ENCODE measurements at places on chromosomes 12 and 14.

DNA sequence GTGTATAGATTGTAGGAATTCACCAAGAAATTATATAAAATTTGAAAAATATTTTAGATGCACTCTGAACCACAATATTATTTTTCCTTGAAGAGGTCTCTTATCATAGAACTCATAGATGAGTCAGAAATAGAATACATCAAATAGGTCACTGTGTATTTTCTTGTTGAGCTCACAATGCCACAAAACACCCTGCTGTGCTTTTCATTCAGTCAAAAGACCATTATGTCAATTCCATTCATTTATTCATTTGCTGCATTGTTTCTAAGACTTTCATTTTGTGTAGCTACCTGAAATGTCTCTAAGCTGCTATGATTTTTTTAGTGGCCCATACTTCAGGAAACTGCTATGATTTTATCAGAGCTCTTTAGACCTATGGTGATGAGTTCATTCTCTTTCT is 231.9 kb upstream of the AVPR1A start:
- DNase-seq, result no peak

GRCh38 chr14:53055003-53055402 is 98.1 kb downstream of the DDHD1 start:
- DNase-seq, result peak; percentile 72

DNA sequence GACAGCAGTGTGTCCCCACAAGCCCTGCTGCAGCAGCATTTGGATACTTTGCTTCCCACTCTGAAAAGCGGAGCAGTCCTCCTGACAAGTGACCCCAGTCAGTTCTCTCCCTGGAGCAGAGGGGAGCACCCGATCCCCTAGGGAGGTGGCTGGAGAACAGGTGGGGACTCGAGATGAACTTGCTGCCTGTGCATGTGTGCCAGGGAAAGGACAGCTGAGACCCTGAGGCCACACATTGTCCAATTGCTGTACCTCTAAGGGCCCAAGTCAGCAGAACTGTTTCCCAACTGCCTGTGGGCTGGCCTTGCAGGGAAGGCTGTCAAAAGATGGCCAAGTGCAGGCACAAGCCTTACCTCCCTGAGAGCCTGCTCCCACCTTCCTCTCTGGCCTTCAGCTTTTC is 55.1 kb downstream of the IFT43 start:
- no peak for DNase-seq

DNA sequence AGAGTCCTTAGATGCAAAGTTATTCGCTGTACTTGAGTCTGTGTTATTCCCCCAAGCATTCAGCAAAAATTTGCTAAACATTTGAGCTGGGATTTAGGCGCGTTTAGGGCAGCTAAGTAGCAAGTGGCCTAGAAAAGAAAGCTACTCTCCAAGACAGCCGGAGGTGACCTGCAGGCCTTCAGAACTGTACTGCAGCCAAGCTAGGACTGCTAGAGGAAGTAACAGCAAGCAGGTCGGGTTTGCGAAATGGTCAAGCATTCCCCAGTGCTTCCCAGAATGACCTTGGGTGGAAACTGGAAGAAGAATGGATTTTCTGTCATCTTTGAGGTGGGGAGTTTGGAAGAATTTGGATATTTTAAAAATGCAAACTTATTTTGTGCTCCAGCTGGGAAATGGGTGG is 287.5 kb downstream of the FOXN3 start:
- DNase-seq, result no peak

DNA sequence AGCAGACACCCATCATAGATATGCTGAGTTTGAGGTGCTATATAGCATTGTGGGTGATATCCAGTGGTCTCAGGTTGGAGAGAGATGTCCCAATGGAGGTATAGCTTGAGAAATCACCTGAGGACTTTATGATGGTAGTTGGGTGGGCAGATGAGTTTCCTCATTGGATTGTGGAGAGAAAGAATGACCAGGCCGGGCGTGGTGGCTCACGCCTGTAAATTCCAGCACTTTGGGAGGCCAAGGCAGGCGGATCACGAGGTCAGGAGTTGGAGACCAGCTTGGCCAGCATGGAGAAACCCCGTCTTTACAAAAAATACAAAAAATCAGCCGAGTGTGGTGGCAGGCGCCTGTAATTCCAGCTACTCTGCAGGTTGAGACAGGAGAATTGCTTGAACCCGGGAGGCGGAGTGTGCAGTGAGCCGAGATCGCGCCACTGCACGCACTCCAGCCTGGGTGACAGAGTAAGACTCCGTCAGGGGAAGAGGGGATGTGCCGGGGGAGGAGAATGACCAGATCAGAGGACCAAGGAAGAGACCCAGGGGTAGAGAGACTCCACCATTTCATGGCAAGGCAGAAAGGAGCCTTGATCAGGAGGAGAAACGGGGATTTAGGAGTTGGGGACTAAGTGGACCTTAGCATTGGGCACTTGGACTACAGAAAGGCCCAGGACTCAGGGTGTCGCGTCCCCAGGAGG is 757 bp upstream of the PCK2 start:
- no peak for DNase-seq

DNA sequence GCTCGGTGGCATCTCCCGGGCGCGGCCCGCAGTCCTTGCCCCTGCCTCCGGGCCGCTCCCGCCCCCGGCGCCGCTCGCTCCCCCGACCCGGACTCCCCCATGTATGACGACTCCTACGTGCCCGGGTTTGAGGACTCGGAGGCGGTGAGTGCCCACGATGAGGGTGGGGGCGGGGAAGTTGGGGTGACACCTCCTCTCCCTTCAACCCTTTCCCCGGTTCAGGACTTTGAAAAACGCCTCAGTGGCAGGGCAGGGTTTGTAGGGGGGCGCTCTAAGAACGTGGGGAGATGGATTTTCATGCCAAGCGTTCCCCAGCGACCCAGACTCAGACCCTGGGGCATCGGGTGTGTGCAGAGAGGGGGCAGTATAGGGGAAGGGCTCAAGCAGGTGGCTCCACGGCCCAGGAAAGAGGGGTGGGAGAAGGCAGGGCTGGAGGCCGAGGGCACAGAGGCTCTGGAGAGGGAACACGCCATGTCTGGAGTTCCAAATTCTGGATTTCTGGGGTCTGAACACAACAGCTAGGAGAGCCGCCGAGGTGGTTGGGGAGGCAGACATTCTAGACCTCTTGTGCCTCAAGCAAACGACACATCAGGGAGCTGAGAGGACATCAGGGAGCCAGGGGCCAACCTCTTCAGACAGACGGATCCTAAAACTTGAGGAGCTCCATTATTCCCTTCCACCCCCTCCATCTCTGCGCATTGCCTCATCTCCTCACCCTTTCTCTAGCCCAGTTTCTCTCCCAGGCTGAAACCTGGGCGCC is 715 bp downstream of the CACNB3 start:
- DNase-seq, result no peak

DNA sequence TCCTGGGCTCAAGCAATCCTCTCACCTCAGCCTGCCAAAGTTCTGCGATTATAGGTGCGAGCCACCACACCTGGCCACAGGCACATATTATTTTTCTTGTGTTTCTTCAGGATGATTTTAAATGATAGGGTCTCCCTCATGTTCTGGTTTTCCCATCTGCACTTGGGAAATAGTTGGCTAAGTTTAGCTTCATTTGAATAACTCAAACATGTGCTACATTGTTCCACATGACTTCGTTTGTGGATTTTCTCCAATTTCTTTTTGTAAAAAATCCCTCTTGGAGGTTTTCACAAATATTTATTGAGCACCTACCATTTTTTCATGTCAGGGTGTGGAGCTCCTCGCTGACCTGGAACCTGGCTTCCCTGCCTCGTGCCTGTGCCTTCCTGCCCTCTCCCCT is 55.2 kb upstream of the GNPNAT1 start:
- DNase-seq, result no peak

DNA sequence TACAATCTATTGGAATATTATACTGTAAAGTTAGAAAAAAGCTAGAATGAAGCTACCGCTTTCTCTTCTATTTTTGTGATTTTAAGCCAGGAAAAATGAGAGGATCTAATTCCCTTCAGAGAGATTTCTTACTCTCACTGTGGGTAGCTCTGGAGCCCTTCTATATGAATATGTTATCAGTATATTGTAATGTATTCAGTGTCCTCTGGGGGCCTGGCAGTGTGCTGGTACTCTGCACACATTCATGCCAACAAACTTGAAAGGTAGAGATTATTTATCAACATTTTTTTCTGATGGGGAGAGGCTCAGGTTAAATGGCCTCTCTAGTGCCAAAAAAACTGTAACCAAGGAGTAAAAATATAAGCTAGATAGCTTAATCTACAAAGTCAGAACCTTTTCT is 292.8 kb downstream of the TTC6 start:
- no peak for DNase-seq

- DNase-seq, result no peak
Measured at GRCh38 chr12:122730215-122731014, at the start of gene HCAR1. HCAR1 (minus strand) TSS chr12:122730844; CDS start chr12:122730339, 505 bp downstream.

DNA sequence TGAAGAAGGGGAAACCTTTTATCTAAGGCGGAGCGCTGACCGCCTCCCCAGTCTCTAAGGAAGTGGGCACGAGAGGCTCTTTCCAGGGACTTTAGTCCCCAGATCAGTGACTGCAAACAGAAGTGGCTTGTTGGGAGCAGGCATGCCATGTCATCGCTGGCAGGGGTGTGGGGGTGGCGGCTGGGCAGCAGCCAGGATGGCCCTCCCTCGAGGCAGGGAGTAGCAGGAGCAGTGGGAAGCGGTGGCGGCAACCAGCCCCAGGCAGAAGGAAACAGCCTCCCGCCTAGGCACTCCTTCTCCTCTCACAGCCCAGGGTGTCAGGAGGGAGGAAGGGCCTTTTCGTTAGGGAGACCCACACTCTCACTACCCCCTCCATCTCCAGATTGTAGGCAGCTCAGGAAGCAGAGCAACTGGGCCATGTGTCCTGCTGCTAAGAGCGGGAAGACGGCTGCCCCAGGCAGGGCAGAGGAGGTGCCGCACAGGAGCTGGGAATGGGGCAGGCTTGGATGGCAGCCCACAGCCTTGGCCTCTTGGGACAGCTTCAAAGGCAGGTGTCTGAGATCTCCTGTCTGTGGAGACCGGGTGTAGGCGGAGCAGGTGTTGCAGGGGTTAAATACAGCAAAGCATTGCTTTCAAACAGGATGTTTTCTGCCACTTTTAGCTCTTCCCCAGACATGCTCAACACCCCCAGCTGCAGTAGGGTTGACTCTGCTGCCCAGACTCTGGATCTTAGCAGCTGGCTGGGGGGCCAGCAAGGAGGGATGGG is 21.8 kb downstream of the VDR start:
- DNase-seq, result no peak

DNA sequence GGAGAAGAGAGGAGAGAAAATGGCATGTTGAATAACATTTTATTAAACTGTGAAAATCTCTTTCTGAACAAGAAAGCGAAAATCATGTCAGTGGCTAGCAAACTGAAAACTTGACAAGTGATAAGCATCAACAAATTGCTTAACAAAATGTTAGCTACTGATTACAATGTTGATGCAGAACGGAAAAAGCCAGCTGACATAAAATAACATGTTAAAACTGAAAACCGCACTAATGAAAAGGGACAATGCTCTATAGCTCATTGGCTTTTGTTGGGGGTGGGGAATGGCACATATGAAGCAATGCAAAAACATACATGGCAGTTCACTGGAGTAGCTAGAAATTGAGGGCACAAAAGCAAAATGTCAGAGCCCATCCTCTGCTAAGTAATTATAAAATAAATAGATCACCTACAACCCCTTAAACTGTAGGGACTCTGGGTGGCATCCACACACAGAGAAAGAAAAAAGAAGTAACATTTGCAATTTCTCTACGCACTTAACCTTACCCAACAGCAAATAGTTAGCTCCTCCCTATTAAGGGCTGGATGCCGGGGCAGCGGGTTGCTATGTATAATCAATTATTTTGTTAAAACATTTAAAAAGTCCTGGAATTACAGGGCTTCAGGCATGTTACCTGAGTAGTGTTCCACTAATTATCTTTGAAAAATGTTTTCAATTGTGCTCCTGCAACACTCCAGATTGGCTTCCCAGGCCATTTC is 129.2 kb upstream of the USP15 start:
- DNase-seq, result no peak

- DNase-seq, result no peak
Measured at GRCh38 chr14:51290132-51290531, 50.1 kb downstream of the TMX1 start.

DNA sequence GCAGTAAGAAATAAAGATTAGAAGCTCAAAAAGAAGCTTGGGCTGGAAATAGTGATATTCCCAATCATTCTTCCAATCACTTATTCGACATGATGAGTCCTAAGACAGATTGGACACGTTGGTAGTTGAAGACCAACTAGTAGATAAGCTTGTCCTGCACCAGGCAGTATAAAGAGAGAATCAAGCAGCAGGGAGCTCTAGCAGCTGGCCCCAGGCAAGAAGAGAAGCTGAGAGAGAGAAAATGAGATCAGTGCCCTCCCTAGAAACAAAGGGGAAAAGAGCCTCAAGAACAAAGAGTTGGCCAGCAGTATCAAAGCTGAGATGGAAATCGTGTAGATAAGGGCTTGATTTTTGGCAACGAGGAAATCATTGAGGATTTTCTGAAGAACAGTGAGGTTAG is 20.6 kb downstream of the RASSF8 start:
- no peak for DNase-seq

- no peak for DNase-seq
Measured at GRCh38 chr12:104519190-104520019, 62.7 kb downstream of the CHST11 start.

DNA sequence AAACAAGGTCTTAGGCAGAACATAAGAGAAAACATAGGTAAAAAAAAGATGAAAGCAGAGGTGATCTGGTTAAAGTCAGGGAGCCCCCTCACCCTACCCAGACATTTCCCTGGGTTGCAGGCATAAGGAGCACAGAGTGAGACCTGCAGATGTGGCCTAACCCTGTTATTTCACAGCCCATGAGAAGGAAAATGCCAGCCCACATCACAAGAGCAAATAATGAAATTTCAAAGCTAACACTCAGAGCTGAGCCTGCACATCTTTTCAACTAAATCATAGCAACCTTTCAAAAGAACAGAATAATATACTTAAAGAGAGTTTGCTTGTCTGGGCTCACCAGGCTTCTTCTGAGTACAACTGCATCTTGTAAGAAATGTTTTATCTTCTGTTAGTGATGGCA is 295.4 kb downstream of the RPAP3 start:
- no peak for DNase-seq

DNA sequence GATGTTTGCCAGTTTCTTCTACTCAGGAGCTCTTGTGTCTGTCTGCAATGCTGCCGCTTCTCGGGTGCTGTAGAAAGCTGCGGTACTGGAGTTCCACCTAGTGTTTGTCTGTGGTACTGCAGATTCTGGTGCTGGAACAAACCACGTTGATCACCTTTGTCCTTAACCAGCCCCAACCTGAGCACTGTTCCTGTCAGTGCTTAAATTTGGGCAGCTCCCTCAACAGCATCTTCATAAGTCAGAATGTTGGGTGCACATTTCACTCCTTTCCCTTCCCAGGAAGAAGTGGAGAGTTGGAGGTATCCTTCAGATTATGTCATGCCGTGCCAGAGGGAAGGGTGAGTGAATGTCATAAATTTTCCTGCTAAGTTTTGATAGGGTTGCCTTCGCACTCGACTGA is 48.7 kb upstream of the LALBA start:
- peak; percentile 72 for DNase-seq

GRCh38 chr12:63844391-63845341 is at the start of gene SRGAP1:
SRGAP1 (plus strand) TSS chr12:63844700; CDS start chr12:63844817, 117 bp downstream.
- DNase-seq, result peak; percentile 73

GRCh38 chr12:75979181-75979580 is 52.4 kb downstream of the PHLDA1 start:
- peak; percentile 66 for DNase-seq

Data from IMR-90 (cell line).